Stimulated activated CD8-positive, alpha-beta memory T cell treated with anti-CD3 and anti-CD28 coated beads, Interleukin-2, amount 100 ng/mL, for 1 hour (primary cell): ENCODE measurements at places on chromosomes 1 and 21.

DNA sequence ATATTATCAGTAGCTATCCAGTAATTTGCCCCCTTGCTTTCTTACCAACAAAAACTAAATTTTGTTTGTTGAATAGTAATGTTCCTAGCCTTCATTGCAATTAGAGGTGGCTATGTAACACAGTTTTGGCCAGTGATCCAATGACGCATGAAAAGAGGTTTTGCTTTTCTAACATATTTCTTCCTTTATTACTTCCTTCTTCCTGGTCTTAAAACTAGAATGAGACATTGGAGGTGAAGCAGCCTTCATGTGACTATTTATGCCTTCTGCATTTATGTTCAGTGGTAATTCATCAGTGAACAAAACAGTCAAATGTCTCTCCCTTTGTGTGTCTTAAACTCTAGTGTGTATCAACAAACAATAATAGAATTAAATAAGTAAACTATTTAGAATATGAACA lies 35.5 kb downstream of the LRIF1 start:
- DNase-seq: no peak

- no peak for DNase-seq
Measured at GRCh38 chr1:152367436-152367835, 7.6 kb upstream of the FLG2 start.

GRCh38 chr1:55230659-55231058 lies 15.5 kb upstream of the USP24 start:
- no peak for DNase-seq

GRCh38 chr1:201791779-201792173 lies 37.2 kb upstream of the IPO9 start:
- DNase-seq: no peak

GRCh38 chr1:33943978-33944377 lies 80.1 kb downstream of the HMGB4 start:
- DNase-seq: no peak

DNA sequence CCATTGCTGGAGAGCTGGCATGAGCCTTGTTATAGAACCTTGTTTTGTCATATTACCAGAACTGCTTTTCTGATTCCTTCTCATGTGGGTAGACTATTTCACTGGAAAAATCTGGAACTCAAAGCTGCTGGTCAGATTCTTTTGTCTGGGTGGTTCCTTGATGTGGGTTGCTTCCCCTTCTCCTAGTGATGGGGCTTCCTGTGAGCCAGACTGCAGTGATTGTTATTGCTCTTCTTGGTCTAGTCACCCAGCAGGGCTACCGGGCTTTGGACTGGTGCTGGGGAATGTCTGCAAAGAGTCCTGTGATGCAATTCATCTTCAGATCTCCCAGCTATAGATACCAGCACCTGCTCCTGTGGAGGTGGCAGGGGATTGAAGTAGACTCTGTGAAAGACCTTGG lies 59.4 kb downstream of the GPR137B start:
- no peak for DNase-seq

DNA sequence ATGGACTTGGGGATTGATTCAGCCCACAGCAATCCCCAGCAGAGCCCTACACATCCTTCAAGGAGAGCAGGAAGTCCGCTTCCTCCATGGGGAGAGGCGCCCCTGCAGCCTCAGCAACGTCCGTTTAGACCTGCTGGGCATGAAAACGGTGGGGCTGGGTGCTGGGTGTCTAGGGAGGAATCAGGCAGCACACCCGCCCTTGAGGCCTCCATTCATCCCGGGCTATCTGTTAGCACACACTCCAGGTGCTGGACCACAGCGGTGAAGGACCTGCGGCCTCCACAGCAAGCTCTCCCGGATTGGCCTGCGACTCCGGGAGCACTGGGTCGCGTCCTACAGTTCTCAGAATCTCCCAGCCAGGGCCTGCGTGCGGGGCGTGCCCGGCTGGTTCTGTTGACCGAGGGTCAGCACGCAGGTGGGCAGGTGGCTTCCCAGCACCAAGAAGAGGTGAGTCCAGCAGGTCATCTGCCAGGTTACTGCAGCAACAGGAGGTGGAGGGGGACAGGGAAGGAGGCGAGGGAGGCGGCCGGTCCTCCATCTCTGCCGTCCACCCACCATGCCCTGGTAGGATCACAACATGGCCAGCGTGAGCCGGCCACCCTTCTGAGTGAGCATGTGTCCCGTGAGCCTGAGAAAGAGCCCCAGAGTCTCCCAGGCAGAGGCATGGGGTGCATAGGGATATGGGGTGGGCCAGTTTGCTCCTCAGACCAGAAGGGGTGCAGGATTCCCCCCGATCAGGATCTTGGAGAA lies 96.6 kb downstream of the RIPK4 start:
- no peak for DNase-seq

- no peak for DNase-seq
Measured at GRCh38 chr1:26429721-26430120, 2.4 kb upstream of the DHDDS start.

DNA sequence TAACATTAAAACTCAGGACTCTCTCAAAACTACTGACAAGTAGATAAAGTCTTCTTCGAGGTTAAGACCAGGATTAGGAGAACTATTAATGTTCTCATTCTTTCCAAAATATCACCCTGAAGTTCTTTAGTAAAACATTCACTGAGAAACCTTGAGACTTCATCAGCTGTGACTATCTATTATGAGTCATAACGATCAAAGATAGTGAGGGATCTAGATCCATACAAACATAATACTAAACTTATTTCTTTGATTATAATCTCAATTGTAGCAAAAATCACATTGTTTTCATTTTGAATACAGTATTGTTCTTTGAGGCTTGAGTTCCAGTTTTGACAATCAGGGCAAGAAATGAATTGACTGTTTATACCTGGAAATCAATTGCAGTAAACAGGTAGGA lies 11.1 kb downstream of the PYHIN1 start:
- DNase-seq: no peak

DNA sequence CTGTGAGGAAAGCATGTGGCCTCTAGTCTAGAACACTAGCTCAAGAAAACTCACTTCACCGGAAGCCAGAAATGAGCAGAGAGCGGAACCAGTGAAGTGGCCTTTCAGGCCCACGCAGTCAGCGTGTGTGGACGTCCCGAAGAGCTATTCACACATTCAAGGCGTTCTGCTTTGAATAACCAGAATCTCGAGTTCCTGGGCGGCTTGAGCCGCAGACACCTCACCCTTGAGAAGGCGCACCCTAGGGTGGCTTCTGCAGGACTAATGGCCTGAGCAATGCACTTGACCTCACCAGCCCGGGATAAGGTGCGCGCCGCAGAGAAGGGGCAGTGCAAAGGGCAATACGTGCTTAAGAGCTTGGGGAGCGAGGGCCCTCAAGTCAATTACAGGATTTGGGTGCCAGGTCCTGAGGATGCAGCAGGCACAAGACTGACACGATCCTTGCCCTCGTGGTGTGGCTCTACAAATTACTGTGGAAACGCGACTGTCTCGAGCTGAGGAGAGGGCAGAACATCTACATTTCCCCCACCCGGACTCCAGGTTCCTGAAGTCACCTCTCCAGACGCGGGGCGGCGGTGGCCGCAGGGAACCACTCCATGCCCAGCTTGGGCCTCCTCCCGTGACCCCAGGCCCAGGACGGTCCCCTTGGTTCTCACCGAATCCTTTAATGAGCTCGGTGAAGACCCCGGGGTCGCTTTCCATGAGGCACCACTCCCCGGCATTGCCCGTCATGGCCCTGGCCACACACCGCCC lies 455 bp downstream of the UCHL5 start:
- peak; percentile 27 for DNase-seq

GRCh38 chr1:36161641-36162531 lies 5.9 kb downstream of the MAP7D1 start:
- DNase-seq: no peak

- no peak for DNase-seq
Measured at GRCh38 chr1:228818928-228819630, 83.8 kb downstream of the RHOU start.

DNA sequence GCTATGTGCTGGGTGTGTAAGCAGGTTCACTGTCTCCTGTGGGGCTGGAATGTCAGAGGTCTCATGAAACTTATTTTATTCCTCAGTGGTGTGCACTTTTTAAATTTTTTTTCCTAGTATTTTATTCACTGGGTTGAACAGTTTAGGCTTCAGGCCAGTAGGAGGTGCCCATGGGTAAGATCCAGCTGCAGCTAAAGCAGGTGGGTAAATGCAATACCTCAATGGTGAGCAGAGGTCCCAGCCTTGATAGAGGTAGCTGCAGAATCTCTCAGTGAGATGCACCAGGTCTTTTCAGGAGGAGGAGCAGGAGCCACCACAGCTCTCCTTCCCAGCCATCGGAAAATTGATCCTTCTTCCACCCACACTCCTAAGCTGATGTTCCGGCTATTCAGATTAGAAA lies 12.6 kb upstream of the OR6N2 start:
- DNase-seq: no peak

DNA sequence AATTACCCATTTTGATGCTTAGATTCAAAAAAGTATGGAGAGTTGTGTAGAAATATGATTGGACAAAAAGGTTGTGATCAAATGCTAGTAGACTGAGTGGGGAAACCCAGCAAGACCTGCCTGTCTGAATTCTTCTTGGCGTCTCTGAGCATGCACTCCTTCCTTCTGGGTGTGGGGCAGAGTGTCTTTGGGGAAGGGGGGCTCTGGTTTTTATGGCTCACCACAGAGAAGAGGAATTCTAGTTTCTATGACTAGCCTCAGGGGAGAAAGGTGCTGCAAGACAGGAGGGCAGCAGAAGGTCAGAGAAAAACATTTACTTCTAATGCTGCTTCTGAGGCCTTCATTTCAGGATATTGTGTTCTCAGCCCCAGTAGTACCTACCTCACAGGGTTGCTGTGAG lies 33.9 kb upstream of the PIGC start:
- no peak for DNase-seq

DNA sequence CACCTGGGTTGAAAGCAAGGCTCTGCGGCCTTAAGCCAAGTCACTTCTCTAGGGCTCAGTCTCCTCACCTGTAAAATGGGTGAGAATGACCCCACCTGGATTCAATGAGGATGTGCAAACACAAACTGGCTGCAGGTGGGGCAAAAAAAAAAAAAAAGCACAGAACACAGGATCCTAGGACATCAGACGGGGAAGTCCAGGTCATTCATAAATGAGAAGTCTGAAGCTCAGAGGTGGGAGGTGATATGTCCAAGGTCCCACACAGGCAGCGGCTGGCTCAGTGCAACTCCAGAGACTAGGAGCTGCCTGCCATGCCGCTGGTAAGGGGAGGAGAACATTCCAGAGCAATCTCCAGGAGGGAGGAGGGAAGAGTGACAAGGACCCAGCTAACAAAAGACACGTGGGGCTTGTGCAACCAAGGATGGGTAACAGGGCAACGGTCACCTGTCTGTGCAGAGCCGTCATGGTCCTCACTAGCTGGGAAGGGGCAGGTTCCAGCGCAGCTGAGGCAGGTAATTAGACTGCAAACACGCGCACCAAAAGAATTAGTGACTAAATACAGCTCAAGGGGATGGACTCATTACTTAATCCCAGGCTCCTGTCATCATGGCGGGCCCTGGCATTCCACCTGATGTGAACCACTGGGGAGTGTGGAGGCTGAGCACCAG lies 19.5 kb downstream of the IFFO2 start:
- no peak for DNase-seq

DNA sequence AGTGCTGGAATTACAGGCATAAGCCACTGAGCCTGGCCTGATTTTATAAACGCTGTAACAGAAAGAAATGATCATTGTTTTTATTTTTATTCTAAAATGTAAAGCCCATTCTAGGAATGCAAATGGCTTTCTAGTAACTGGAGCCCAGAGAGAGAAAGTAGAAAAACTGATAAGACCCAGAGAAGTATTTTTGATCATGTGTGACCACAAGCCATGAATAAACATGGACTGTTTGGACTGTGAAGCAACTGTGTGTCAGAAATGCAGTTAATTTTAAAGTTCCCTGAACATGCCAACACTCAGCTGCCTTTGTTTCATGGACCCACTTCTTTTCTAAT lies 39.7 kb downstream of the EIF2B3 start:
- DNase-seq: no peak

GRCh38 chr1:185486346-185486745 lies 169.3 kb upstream of the IVNS1ABP start:
- DNase-seq: no peak

GRCh38 chr1:72283307-72284083 lies 1.2 kb upstream of the NEGR1 start:
- DNase-seq: no peak

- no peak for DNase-seq
Measured at GRCh38 chr1:154272999-154273563, 652 bp downstream of the HAX1 start.

GRCh38 chr1:28812669-28813468 lies 899 bp downstream of the OPRD1 start:
- no peak for DNase-seq

DNA sequence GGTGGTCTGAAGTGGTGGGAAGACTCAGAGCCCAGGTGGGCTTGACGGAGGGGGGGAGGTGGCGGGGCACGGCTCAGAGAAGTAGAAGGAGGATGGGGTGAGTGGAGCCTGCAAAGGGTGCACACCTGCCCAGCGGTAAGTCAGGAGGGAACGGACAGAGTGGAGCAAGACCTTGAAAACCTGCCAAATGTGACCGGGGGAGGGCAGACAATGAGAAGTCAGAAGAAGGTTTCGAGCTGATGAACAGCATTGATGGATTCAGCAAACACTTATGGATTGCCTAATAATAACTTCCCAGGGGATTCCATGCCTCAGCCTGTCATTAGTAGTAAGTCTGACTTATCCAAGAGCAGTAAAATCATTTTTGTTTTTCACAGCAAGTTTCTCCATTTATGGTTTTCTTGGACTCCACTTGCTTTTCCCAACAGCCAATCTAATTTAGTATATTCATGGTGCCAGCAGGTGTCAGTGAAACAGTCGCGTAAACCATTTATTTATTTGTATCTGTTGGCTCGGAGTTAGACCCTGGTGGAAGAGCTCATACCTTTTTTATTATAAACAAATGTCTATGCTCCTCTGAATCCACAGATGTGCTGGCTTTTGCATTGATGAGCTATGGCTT lies 279.1 kb downstream of the PCP4 start:
- no peak for DNase-seq
